Tongue (tissue), 3 donors: ENCODE measurements at places on chromosomes 7 and 10. TPM values are rescaled to one million over a fixed set of nuclear protein-coding genes. Genes with fewer than 3 reads are reported as not detected.

GRCh38 chr7:15007507-15007906 is 105.0 kb upstream of the DGKB start:
- no peak for DNase-seq

GRCh38 chr7:74266191-74266963 is 12.2 kb upstream of the RFC2 start:
- DNase-seq = no peak

LRRC61 gene
- total RNA-seq = 6.3 TPM

- DNase-seq = no peak
These were observed 215.6 kb downstream of the CCSER2 start for GRCh38 chr10:84543948-84544347.

FOXI2 gene
- total RNA-seq = not detected

DNA sequence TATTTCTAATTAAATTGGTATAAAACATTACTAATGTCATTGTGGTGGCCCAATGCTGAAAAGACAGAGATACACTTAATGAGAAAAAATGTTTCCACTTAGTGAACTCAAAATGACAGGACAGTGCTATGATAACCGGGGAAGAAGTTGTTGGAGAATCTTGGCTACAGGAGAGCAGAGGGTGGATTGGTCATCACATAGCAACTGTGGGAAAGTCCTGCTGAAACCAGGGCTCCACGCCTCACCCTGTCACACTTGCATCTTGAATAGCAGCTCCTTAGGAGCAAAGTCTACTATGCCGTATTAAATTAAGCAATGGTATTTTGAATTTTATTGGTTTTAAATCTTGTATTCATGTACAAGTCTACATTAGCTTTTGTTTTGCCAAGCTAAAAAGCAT is 225.5 kb downstream of the KLF6 start:
- DNase-seq = no peak

GRCh38 chr10:5440206-5440605 is 27.8 kb downstream of the NET1 start:
- no peak for DNase-seq

- DNase-seq = no peak
These were observed 12.4 kb upstream of the JAZF1 start for GRCh38 chr7:28192786-28193585.

- DNase-seq = no peak
These were observed 49.4 kb downstream of the SPAM1 start for GRCh38 chr7:123974326-123974908.

TMEM213 gene
- 0.51 TPM for total RNA-seq

AVPI1 gene
- total RNA-seq = 12.6 TPM

IGF2BP3 gene
- 37.7 TPM for total RNA-seq

CYP26C1 gene
- not detected for total RNA-seq
